ENCODE measurements at places on chromosomes 5 and 9.

DNA sequence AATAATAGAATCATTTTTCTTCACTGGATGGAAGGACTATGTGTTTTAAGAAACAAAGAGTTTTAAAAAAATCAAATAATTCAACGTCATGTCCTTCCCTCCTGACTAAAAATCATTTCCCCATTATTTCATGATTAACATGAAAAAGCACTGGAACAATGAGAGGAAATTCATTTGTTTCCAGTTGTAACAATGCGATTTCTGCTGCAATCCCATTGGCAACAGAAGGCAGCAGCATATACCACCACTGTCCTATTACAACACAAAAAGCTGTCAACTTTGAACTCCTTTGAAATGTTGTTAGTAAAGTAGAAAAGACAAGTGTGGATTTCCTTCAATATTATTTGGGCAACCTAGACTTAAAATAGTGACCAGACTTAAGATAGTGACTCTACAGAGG lies 3.1 kb downstream of the C5orf63 start:
- no peak for DNase-seq

GRCh38 chr5:135533334-135533733 lies 2.4 kb downstream of the NEUROG1 start:
- no peak for DNase-seq

DNA sequence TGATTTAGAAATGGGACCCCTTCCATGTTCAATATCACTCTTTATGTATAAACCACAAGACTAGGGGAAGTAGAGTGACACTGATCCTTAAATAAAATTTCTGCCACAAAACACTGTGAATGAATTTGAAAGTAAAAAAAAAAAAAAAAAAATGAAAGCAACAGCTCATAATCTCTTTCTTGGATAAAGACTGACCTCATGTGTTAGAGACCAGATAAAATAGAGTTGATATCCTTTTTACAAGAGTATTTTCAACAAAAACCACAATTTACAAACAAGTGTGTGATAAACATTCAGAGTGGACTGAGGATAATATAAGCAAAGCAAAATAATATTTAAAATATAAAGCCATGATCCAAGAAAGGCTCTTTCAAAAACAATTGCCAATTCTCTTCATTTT lies 180.2 kb downstream of the FBXL17 start:
- DNase-seq = no peak

- no peak for DNase-seq
These were observed 21.8 kb downstream of the MCTP1 start for GRCh38 chr5:95262933-95263660.

GRCh38 chr9:4600368-4600767 lies 61.7 kb upstream of the PLPP6 start:
- no peak for DNase-seq

DNA sequence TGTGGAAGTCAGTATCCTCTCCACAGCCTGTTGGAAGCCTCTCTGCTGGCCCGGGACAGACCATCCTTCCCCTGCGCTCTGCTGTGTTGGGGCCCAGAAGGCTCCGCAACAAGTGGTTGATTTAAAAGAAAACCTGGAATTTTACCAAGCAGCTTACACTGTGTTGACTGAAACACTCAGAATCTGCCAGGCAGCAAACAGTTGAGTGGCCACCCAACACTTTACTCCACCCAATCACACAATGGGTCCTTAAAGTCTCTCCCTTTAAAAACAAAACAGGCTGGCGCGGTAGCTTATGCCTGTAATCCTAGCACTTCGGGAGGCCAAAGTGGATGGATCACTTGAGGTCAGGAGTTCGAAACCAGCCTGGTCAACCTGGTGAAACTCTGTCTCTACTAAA lies 28.0 kb upstream of the DMRT3 start:
- DNase-seq = no peak

GRCh38 chr5:79021753-79022152 lies 36.6 kb upstream of the ARSB start:
- DNase-seq = no peak

DNA sequence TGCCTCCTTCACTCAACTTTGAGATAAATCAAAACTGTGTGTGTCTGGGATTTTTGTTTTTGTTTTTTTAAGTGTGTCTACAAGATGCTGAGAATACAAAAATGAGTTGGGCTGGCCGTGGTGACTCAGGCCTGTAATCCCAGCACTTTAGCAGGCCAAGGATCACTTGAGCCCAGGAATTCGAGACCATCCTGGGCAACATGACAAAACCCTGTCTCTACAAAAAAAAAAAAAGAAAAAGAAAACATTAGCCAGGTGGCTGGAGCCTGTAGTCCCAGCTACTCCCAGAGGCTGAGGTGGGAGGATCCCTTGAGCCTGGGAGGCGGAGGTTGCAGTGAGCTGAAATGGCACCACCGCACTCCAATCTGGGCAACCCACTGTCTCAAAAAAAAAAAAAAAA lies 21.0 kb downstream of the HNRNPK start:
- peak; percentile 90 for DNase-seq

DNA sequence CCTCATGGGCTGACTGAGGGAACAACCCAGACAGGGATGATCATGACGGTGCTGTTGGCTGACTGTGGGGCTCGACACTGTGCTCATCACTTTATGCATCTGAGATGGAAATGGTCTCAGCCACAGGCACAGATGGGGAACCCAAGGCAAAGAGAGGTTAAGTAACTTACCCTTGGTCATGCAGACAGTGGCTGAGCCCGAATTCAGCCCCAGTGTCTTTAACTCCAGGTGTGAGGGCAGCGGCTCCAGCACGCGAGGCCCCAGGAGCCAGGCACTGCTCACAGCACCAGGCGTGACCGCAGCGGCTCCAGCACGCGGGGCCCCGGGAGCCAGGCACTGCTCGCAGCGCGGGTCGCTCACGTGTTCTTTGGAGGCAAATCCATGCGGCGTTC lies 45.3 kb upstream of the FCN1 start:
- no peak for DNase-seq

DNA sequence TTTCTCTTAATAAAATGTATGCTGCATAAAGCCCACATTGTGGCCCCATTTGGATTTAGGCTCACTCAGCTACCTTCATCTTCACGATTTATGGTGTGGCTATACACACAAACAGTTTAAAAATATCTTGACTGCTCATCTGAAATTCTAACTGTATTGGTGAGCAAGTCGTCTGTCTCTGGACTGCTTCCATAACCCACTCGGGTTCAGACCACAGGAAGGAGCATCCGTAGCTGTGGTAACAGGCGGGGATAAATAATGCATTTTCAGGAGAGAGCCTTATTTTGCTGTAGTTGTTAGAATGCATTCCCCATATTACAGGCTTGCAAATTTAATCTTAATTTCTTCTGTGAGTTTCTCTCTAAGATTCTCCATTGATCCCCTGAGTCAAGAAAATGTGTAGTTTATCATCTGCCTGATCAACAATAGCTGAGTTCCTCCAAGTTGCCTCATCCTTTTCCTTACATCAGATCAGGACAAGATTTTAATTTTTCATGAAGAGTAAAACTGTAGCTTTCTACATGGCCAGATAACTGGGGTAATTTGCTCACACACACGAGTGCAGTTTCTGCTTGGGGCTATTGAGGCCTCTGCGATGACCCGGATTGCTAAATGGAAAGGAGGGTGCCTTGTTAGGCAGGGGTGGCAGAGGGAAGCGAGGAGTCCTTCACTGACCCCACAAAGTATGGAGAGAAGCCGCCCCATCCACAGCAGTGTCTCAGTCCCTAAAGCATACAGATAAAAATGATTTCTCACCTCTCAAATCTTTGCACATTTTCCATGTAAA lies 133.9 kb downstream of the FSTL4 start:
- DNase-seq = no peak

GRCh38 chr9:5479994-5480694 lies 29.8 kb downstream of the CD274 start:
- no peak for DNase-seq

DNA sequence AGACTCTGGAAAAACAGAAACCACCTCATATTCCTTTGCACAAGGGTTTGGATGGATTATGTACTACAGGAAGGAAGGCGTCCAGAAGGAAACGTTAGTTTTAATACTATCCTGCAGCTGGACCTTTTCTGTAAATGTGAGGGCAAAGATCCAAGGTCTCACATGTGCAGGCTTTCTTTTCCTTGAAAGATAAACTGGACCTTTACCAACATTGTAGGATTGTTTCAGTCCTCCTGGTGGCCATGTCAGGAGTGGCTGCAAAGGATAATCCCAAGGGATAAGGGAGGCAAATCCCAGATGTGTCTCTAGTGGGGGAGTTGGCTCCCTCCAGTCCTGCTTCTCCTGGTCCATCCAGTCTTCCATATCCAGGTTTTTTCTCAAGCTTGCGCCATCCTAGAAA lies 397.5 kb downstream of the HTR1A start:
- no peak for DNase-seq

GRCh38 chr5:109830955-109831502 lies 141.3 kb downstream of the MAN2A1 start:
- DNase-seq = no peak

DNA sequence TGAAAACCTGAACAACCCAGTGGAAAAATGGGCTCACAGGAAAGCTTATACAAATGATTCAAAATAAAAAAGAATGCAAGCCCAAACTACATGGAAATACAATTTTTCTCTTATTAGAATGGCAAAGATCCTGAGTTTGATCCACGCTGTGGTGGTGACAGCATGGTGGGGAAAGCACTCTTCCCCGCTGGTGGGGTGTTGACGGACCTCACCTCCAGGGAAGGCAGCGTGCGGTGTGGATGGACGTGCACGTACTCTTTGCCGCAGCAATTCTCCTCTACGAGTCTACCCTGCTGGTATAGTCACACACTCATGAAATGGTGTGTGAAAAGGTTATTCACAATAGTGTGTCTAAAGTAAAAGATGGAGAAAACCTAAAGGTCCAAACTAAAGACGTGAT lies 5.9 kb upstream of the ZFP62 start:
- no peak for DNase-seq

DNA sequence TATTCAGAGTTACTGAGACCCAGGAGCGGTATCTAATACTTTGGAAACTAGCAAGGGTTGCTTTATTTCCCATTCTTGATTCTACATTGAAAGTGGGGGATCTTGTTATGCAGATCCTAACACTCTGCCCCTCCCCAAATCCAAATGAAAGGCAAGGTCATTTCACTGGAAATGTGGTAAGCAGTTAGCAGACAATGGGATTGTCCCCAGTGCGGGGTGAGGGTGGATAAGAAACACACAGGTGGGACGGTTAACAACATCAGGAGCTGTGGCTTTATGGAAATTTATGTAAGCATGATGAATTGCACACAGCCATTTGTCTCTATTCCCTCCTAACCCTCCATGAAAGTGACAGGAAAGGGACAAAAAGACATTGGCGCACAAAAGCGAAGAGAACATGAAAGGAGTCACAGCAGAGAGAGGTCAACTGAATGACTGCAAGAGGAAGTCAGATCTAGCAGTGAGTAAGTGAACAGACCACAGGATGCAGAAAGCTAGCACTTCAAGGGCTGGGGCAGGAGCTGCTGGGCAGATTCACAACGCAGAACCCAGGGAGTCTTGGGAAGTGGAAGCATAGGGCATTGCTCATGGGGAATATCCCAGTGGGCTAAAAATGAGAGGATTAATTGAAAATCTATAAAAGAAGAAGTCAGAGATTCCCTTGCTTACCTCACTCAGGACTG lies 184.4 kb downstream of the HSD17B3 start:
- DNase-seq = no peak
